ENCODE measurements at places on chromosomes 13 and 19.

DNA sequence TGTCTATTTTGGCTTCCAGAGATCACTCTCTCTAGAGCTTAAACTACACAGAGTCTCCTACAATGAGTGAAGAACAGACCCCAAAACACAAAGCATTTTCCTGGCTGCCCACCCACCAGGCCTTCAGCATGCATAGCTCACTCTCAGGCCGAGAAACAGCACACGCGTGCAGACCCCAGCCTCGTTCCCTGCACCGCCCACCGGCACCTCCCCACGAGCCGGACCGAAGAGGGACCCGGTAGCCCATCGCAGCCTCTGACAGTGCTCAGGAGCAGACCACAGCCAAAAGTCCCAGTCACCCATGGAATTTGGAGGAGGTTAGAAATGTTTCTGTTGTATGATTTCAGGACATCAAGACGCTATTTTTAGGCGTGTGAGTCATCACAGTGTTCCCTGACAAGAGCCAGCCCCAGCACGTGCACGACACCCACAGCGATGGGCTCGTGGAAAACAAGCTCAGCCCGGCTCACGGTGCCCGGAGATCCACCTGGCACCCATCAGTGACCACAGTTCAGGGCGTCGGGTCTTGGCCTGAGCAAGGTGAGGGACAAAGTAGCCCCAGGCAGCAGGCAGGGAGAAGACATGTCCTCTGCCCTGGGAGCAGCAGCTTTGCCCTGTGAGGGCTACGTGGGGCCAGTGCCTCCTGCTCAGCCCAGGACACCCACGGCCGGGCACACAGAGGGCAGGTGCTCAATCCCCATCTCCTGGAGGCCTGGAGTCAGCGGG is 50.1 kb upstream of the SPACA7 start:
- DNase-seq: no peak

- DNase-seq: no peak
These were observed 25.3 kb upstream of the MIER2 start for GRCh38 chr19:369876-370275.

DNA sequence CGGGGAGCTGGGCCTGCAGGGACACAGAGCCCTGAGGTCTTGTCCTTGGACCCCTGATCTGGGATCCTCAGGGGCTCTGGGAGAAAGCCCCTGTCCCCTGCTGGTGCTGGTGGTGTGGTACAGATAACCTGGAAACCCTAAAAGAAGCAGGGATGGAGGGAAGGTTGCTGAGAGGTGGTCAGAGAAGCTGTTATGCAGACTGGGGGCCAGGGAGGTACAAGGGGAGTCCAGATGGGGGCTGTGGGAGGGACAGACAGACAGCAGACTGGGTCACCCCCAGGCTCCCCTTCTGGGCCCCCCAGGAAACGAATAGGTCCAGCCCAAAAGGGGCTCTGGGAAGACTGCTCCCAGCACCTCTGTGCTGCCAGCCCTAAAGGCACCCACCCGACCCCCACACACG is 34.7 kb upstream of the PEPD start:
- DNase-seq: no peak

- no peak for DNase-seq
These were observed 19.3 kb upstream of the TIMM44 start for GRCh38 chr19:7962644-7963268.

- DNase-seq: no peak
These were observed 32.8 kb downstream of the GSX1 start for GRCh38 chr13:27825072-27825471.

DNA sequence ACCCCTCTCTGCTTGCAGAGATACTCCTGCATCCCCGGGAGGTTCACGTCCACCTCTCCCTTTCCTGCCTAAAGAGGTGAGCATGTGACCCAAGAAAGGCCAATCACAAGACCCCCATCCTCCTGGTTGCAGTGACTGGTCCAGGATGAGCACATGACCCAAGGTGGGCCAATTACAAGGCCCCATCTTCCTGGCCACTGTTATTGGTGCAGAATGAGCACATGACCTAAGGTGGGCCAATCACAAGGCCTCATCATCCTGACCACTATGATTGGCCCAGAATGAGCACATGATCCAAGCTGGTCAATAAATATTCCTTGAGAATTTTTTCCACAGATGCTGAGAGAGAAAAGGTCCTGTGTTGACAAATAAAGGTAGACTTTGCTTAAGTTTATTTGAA is 350.7 kb downstream of the EFNB2 start:
- DNase-seq: no peak

DNA sequence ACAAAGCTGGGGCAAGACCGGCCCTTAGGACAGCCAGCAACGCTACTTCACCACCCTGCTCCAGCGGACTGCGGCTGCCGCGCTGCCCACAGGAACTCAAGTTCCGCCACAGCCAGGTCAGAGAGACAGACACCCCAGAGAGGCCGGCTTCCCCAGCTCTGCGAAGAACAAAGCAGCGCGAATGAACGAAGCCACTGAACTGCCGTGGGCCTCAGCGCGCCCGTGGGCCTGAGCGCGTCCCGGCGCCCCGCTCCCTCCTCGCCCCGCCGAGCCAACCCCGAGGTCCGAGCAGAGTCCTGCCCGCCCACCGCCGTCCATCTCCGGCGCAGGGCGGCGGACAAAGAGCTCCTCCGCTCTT is 158.4 kb downstream of the RNF17 start:
- peak; percentile 29 for DNase-seq

Data from CD14-positive monocyte (primary cell).